ENCODE measurements at places on chromosomes 13 and 19.

DNA sequence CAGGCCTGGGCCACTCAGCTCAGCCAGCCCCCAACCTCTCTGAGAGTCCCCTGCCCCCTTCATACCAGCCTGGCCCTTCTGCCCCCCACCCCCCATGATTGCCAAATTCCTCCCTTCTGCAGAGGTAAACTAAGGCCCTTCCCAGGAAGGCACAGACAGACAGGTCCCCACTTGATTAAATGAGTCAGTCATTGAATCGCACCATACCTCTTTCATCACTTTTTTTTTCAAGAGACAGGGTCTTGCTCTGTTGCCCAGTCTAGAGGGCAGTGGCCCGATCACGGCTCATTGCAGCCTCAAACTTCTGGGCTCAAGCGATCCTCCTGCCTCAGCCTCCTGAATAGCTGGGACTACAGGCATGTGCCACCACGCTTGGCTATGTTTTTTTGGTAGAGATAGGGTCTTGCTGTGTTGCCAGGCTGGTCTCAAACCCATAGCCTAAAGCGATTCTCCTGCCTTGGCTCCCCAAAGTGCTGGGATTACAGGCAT, 6.0 kb downstream of the PODNL1 start:
- no peak for DNase-seq

- DNase-seq = no peak
These were observed 37.6 kb downstream of the ZNRF4 start for GRCh38 chr19:5492635-5493409.

DNA sequence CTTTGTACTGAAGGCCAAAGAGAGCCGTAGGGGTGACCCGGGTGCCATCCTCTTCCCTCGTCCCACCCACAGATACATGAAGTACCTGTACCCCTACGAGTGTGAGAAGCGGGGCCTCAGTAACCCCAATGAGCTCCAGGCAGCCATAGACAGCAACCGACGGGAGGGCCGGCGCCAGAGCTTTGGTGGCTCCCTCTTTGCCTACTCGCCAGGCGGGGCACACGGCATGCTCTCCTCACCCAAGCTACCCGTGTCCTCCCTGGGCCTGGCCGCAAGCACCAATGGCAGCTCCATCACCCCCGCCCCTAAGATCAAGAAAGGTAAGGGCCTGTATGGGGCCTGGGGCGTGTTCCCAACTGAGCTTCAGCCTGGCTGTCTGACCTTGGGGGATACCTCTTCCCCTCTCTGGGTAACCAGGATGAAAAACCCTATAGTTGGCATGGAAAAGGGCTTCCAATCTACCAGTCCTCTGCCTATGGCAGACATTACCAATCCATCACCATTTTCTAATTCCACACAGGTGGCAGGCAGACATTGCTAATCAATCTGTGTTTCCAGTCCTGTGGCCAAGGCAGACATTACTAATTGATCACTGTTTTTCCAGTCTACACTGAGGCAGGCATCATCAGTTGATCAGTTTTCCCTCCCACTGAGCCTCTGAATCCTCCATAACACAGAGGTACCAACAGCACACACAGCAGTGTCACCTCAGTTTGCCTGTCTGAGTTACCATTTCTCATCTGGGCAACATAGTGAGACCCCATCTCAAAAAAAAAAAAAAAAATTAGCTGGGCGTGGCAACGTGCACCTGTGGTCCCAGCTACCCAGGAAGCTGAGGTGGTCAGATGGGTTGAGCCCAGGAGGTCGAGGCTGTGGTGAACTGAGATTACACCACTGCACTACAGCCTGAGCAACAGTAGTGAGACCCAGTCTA, 19.1 kb upstream of the WDR18 start:
- no peak for DNase-seq

DNA sequence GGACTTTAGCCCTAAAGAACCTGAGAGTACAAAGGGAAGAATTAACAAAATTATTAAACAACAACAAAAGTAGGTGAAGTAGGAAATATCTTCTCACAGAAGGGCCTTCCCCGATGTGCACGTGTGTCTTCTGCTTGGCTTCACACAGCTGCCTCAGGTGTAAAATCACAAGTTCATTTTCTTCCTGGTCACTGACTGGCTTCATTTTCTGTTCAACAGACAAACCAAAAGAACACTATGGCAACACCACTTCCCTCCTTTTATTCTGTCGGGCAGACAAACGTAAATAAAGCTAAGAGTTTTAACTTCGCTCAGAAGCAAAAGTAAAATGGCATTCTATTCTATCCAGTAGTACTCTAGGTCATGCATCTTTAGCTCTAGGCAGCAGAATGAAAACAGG, 140.9 kb downstream of the TBC1D4 start:
- no peak for DNase-seq

DNA sequence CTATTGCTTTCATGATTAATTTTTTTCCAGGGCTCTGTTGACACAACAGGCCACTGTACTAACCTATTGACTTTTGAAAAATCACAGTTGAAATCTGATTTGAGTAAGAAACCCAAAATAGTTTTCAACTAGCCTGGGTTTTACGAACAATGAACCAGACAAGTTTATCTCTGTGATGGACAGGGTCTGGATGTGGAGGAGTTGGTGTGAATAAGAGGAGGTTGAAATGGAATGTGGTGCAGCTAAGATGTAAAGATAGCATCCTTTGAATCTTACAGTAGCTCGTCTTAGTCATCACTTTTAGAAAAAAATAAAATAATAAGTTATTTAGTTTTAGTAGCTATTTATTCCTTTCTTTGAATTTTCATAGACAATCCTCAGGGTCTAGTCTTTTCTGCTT, 8.3 kb upstream of the OXGR1 start:
- no peak for DNase-seq

- DNase-seq = no peak
These were observed 6.8 kb downstream of the SHANK1 start for GRCh38 chr19:50712833-50713232.

DNA sequence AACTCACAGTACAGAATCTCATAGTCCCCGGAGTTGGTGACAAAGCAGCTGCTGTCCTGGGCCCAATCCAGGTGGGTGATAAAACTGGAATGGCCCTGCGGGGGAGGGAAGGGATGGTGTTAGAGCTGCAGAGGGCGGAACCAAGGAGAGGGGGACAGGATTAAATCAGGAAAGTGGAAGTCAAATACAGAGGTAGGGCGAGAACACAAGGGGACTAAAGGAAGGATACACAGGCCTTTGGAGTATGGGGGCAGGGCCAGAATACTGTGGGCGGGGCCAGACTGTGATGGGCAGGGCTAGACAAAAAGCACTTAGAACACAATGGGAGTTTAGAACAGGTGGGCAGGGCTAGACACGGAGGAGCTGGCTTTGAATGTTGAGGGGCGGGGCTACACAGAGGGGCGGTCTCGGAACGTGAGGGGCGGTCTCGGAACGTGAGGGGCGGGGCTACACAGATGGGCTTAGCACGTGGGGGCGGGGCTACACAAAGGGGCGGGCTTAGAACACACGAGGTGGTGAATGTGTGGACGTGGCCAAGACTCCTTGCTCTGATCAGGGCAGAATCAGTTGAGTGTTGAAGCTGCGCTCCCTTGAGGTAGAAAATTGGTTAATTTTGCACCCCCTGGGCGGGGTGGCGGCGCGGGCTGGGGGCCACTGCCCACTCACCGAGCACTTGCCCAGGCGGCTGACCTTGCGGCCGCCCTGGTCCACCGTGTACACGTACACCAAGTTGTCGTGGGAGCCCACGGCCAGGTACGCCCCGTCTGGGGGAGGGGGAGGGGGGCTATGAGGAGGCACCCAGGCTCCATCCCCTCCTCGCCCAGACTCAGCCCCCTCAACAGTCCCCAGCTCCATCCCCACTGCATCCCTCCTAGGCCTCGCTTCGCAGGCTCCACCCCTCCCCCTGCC, 14.0 kb upstream of the GPR4 start:
- DNase-seq = peak; percentile 73

DNA sequence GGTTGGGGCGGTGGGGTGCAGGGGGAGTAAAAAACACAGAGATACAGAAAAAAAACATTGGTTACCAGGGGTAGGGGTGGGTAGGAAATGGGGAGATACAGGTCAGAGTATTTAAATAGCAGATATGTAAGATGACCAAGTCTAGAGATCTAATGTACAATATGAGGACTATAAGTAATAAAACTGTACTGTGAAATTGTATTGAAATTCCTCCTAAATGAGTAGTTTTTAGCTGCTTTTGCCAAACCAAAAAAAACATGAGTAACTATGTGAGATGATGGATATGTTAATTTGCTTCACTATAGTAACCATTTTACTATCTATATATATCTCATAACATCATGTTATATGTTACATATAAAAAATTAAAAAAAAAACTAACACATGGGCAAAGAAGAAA, 29.6 kb downstream of the VWA8 start:
- peak; percentile 36 for DNase-seq

DNA sequence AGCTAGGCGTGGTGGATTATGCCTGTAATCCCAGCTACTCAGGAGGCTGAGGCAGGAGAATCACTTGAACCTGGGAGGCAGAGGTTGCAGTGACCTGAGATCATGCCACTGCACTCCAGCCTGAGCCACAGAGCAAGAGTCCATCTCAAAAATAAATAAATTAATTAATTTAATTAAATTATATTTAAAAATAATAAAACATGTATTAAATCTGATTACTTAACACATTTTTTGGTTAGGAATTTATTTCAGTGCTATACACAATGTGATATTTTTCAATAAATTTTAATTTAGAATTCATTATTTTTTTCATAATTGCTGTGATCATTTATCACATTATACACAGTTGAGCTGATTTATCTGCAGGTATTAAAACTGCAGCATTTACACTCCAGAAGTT, 1101.5 kb upstream of the MIR17HG start:
- DNase-seq = no peak

- DNase-seq = no peak
These were observed 2.6 kb upstream of the MAB21L1 start for GRCh38 chr13:35479038-35479492.

GRCh38 chr13:44458313-44458975, 84.8 kb downstream of the SERP2 start:
- no peak for DNase-seq

DNA sequence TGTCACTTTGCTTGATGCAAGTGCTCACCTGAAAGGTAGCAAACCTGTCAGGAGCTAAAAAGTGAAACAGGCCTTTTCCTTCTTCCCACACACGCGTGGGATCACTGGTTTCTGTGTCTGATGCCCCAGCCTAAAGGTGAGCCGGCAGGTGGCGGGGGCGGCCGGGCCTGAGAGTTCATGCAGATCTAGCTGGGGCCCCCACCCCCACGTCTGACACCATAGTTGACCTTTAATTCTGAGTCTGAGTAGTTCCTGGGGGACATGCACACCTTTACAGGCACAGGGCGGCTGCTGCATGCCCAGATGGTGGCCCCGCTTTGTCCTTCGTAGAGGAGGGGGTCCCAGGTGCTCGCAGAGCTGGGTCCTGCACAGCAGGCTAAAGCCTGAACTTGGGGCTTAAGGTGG, 345.3 kb downstream of the TEX29 start:
- no peak for DNase-seq

GRCh38 chr13:45748941-45749759, 47.0 kb downstream of the CBY2 start:
- DNase-seq = no peak
